Stimulated activated CD4-positive, alpha-beta T cell treated with anti-CD3 and anti-CD28 coated beads, Interleukin-1b, Interleukin-23, amount 100 ng/mL, for 1 hour (primary cell): ENCODE measurements at places on chromosomes 13 and 19.

DNA sequence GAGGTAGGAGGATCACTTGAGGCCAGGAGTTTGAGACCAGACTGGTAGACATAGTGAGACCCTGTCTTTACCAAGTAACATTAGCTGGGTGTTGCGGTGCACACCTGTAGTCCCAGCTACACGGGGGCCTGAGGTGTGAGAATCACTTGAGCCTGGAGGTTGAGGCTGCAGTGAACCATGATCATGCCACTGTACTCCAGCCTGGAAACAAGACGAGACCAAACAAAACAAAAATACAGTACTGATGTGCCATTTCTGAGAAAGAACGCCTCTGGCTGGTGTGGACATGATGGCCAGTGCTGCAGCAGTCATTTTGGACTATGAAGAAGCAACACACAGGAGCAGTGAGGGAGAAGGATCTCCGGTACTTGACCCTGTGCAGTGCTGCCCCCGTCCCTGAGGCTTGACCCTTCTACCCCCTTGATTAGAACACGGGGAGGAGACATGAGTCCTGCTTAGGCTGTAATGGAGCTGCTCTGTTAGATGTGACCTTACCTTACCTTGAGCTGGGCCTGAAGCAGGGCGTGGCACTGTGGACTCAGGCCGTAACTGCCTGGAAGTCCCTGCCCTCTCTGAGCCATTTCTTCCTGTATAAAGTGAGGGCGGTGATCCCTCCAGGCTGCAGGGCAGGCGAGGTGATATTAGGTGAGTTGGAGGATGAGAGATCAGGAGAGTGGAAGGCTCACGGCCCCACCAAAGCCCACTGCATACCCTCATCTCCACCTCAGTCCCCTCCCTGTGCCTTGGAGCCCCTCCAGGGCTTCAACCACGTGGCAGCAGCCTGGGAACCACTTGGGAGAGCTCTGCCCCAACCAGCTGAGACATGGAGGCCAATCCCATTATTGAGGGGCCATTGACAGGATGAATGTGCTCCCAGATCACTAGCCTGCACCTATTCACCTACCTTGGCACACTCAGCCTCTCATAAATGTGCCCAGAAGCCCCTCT lies 5.9 kb downstream of the RPL18A start:
- DNase-seq: no peak

- no peak for DNase-seq
Observed at GRCh38 chr13:114121031-114121430, 11.4 kb downstream of the RASA3 start.

DNA sequence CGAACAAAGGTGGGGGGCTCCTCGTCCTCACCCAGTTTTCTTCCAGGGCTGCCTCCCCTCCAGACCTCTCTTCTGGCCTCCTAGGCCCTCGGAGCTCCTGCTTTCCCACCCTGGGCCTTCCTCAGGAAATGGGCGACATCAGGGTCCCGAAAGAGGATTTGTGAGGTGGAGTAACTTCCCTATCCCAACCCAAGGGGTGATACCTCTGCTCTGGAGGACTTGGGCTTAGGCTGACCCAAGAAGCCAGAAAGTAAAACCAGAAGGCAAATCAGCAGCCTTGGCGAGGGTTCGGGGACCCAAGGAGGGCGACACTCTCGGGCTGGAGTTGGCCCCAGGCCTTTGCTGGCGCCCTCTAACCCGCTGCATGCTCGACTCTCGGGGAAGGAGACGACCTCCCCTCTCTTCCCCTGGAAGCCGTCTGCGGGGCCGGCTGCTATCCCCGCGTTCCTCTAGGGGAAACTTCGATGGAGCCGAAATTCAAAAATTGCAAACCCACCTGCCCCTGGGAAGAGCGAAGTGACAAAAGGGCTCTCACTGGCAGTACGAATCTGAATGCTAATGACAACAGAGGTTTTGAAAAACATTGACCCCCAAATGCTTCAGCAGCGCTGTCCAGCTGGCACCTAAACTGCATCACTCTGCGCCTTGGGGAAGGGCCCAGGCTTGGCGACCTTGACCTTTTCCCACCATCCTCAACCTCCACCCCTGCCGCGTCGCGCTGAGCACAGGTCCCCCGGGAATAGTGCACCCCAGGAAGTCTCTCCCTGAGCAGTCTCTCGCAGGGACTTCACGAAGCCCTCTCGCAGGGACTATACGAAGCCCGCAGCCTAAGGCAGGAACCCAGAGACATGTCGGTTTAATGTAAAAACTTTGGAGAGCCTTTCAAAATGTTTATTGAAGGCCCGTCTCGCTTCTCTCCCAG lies 2.4 kb downstream of the PDX1 start:
- DNase-seq: no peak

- no peak for DNase-seq
Observed at GRCh38 chr13:24234200-24234915, 73.8 kb downstream of the SPATA13 start.

DNA sequence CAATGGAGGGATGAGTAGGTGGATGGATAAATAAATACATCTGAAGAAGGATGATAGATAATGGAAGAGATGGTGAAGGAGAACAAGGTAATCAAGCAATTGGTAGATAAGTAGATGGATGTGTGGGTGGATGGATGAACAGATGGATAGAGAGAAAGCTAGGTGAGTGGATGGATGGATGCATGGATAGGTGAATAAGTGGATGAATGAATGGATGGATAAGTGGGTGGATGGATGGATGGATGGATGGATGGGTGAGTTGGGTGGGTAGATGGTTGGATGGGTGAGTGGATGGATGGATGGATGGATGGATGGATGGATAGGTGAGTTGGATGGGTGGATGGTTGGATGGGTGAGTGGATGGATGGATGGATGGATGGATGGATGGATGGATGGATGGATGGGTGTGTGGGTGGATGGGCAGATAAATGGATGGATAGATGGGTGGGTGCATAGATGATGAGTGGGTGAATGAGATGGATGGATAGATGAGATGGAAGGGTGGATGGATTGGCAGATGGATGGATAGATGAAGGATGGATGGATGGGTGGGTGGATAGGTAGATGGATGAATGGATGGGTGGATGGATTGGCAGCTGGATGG lies 6.3 kb downstream of the SEMA6B start:
- no peak for DNase-seq

DNA sequence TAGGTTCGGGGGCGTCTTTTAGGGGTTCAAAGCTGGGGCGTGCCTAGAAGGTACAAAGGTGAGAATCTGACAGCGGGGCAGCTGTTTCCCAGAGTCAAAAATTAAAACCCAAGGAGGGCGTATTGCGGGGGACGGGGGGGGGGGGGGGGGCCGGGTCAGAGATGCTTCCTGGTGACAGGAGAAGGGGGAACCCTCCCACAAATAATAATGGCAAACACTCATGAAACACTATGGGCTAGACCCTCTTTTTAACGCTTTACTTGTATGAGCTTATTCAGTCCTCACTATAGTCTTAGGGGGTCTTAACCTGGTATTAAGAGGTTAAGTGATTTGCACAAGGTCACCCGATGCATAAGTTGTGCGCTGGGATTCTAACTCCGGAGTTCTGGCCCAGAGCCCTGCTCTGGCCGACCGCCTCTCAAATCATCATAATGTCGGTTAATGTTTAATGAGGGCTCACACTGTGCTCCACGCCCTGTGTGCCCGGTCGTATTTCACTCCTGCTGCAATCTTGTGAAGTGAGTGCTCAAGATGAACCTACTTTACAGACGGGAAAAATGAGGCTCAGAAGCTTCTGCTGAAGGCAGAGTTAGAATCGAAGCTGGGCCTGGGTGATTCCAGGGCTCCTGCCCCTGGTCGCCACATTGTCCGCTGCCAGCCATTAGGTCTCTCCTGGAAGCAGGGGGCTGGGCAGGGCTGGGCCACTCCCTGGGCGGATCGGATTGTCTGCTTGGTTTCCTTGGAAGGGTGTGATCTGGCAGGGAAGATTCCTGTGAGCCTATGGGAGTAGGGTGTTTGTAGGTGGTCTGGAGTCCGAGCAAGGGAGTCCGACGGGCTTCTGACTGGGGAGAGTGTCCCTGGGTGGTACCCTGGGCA lies 964 bp downstream of the PAK4 start:
- no peak for DNase-seq

- DNase-seq: no peak
Observed at GRCh38 chr19:940591-941291, 14.9 kb downstream of the ARID3A start.

DNA sequence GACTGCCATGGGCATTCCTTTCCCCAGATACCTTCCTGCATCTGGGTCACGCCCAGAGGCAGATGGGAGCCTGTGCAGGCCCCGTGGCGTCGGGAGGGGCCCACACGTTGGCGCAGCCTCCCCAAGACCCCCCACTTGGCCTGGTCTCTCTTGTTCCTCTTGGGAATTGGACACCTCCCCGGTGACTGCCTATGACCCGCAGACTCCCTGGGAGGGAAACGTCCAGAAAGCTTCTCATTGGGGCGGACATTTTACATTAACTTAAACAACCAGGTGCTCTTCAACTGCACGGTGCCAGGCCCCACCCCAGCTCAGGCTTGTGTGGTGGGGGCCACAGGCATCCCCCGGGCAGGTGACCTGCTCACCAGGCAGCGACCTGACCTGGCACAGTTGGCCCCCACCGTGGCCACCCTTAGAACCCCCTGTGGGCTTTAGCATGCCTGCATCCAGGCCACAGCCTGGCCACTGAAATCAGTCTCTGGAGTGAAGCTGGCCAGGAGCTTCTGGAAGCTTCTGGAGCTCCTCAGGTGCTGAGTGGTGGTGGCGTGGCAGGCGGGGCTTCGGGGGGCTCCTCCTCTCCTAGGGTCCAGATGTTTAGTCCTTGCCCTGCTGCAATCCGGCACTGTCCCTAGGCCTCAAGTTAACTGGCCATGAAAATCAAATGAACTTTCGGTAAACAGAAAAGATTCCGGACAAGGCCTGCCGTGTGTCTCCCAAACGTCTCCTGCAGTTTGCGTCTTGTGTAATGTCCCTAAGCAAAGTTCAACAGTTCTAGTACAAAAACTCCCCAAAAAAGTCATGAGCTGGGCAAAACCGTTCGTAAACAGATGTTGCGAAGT lies 8.5 kb upstream of the PROZ start:
- DNase-seq: no peak

- no peak for DNase-seq
Observed at GRCh38 chr19:5115771-5116202, 146.9 kb downstream of the KDM4B start.
